ENCODE measurements at places on chromosomes 2 and 18. TPM values are rescaled to one million over a fixed set of nuclear protein-coding genes. Genes with fewer than 3 reads are reported as not detected.

The DUSP2 gene
- 1.1 TPM for total RNA-seq

DNA sequence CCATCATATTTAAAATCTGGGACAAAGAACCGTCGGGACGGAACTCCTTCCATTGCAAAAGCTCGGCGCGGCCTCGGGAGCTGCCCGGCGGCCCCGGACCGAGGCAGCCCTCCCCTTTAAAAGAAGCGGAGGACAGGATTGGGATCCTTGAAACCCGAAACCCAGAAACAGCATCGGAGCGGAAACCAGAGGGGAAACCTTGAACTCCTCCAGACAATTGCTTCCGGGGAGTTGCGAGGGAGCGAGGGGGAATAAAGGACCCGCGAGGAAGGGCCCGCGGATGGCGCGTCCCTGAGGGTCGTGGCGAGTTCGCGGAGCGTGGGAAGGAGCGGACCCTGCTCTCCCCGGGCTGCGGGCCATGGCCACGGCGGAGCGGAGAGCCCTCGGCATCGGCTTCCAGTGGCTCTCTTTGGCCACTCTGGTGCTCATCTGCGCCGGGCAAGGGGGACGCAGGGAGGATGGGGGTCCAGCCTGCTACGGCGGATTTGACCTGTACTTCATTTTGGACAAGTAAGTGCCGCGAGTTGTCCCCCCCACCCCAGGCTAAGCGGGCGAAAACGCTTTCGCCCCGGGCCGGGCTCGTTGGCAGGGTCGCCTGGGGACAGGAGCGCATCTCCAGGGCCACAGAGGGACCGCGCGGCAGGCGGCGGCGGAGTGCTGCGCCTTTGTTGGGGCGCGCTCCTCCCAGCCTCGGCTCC lies at the start of gene ANTXR1:
TSS of gene ANTXR1 (plus strand) at position 38 of the 698 bp plus-strand sequence. CDS start at position 359, 321 bp downstream.
- peak; percentile 51 for DNase-seq

DNA sequence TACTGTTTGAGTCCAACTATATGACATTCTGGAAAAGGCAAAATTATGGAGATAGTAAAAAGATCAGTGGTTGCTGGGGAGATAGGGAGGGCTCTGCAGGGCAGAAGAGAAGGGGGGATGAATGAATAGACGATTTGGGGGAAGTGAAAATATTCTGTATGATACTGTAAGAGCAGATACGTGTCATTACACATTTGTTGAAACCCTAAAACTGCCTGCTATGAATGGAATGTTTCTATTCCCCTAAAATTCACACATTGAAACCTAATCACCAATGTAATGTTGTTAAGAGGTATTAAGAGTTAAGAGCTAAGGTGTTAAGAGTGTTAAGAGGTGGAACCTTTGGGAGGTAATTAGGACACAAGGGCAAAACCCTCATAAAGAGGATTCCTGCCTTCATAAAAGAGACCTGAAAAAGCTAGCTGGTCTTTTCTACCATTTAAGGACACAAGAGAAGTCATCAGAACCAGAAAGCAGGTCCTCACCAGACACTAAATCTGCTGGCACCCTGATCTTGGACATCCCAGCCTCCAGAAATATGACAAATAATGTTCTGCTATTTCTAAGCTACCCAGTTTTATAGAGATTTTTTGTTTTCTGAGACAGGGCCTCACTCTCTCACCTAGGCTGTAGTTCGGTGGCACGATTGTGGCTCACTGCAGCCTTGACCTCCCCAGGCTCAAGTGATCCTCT lies 76.2 kb downstream of the ATAD2B start:
- DNase-seq = no peak

DNA sequence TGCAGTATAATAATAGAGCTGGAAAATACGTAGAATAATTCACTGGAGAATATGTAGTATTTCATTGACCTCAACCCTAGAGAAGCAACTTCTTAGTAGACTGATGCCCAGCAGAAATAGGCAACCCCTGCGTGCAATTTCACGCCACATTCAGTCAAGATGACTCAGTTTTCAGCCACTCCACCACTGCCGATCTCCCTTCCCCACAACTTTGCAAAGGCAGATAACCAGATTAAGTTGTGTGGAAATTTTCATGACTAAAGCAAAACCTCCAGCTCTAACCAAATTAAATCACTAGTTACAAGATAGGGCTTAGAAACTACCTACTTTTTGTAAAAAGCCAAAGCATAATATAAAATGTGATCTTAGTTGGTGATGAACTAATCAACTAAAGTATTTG lies 63.3 kb upstream of the STK17B start:
- DNase-seq = no peak

DNA sequence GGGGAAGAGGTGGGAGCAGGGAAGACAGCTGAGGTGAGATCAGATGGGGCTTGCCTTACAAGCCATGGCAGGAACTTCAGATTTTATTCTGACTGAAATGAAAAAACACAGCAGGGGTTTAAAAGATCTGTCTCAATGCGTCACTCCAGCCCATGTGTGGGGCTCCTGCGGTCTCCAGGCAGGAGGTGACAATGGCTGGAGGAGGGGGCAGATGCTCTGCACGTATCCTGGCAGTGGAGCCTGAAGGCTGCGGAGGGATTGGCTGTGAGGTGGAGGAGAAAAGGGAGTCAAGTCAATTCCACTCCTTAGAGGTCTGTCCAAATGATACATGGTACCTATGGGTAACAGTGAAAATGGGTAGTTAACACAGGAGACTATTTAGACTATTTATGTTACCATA lies 40.5 kb upstream of the KIDINS220 start:
- DNase-seq = no peak

DNA sequence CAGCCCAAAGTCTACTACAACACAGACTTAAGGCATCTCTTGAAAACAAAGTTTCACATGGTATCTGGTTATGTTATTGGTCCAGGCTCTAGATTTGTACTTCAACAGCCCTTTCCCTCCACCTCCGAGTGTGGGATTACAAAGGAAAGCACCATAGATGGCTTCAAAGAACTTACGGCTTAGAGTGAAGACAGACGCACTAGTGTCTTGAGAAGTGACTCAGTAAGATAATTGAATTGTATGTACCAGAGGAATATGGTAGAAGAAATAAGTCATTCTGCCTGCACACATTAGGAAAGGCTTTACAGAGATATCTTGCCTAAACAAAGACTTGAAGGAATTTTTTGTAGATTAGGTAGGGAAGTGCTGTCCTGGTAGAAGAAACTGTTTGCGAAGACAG lies 392.3 kb upstream of the TNP1 start:
- no peak for DNase-seq

DNA sequence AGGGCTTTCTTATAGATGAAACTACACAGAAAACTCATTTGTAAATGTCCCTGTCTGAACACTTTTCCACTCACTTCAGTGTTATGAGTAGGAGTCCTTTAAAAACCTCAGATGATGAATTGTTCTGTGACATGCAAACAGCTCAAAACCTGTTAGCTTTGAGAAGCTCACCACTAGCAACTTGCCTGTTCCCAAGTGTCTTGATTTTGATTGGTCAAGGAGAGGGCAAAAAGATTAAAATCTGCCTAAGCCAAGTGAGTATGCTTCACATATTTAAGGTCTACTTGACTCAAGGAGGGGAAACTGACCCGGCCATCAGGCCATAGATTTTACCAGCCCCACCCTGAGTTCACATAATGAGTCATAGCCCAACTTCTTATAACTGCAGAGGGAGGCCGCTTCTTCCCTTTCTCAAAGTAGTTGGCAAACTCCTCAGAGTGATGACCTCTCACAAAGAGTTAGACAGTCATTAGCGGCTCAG lies 45.2 kb upstream of the MEIS1 start:
- DNase-seq = no peak

GRCh38 chr2:216495656-216496055 lies 3.0 kb upstream of the RPL37A start:
- no peak for DNase-seq

DNA sequence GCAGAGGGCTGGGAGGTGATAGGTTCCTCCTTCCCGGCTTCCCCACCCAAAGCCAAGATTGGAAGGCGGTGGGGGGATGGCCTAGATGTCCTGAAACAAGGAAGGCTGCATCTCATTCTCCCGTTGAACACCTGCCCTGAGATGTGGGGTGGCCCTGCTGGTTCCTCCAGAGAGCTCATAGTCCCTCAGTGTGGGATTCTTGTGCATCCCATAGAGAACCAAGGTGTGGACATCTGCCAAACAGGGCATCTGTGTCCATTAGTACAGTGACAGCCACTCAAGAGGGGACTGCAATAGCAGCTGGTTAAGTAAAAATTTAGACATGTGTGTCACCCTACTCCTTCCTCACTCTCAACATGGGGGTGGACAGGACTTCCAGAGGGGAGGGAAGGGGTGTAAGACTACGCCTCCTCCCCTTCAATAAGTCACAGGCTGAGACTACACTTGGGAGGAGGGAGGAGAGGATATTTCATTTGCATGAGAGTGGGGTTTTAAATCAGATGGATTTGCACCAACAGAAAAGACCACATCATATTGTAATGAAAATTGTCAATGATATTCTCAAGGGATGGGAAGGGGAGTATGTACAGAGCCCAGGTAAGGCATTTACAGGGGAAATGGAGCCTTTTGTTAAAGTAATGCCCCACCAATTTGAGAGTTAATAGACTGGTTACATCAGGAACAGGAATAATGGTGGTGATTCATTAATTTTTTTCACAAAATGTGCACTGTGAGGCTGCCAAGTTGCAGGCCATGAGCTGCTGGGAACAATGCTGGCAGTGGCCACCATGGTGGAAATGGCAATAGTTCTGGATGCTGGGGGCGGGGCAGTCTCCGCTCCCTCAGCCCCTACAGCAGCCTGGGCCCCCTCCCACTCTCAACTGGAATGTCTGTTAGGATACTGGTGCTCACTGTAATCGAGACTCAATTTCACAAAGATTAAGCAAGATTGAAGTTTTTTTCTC lies 80.6 kb downstream of the TEX51 start:
- DNase-seq = no peak

The FSHR gene
- not detected for total RNA-seq

The PLEK gene
- total RNA-seq = not detected

DNA sequence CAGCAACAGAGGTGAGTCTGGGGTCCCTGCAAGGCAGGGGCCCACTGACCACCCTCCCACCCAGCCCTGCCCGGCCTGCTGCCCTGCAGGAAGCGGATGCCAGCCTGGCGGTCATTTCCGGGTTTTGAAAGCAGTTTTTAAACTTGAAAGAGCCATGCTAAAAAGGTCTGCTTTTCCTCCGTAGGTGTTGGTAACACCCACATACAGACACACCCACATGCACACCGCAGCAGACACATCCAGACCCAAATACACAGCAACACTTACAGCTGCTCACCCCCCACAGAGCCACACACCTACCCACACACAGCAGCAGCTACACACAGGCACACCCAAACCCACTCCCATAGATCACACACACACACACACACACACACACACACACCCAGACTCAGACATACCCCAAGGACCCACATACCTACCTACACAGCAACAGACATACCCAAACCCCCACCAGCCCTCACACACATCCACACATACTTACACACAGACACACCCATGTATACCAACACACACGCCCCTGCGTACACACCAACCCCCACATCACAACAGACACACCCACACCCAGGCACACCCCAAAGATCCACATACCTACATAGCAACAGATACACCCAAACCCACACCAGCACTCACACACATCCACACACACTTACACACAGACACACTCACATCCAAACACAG lies 7.6 kb downstream of the ZFP36L2 start:
- no peak for DNase-seq

DNA sequence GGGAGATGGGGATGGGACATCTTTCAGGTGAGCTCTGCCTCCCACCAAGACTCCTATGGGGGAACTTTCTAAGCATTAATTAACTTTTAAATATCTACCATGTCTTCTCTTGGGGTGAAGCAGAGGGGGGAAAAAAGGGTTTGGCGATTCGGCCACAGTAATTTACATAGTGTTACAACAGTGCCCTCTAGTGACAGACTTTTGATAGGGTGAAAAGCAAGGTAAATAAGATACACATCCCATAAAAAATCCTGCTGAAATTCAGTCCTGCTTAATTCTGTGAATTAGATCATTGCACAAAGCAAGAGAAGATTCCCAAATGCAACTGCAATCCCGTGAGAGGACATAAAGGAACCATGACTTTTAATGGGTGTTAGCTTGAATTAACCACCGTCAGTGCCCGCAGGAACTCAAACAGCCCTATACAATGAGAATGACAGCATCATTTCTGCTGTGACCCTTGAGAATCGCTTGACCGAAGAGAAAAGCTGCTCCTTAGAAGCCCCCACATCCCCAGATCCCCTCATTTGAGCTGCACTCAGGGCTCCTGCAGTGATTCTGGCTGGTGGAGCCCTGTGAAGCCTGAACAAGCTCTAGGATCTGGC lies 32.8 kb downstream of the FAM124B start:
- DNase-seq = no peak

The FHL2 gene
- 3.8 TPM for total RNA-seq
